Thoracic aorta (tissue), 2 donors: ENCODE measurements at places on chromosomes 6 and 20. TPM values are rescaled to one million over a fixed set of nuclear protein-coding genes. Genes with fewer than 3 reads are reported as not detected.

- no peak for DNase-seq
Measured at GRCh38 chr6:96899019-96899418, 1.3 kb upstream of the NDUFAF4 start.

DNA sequence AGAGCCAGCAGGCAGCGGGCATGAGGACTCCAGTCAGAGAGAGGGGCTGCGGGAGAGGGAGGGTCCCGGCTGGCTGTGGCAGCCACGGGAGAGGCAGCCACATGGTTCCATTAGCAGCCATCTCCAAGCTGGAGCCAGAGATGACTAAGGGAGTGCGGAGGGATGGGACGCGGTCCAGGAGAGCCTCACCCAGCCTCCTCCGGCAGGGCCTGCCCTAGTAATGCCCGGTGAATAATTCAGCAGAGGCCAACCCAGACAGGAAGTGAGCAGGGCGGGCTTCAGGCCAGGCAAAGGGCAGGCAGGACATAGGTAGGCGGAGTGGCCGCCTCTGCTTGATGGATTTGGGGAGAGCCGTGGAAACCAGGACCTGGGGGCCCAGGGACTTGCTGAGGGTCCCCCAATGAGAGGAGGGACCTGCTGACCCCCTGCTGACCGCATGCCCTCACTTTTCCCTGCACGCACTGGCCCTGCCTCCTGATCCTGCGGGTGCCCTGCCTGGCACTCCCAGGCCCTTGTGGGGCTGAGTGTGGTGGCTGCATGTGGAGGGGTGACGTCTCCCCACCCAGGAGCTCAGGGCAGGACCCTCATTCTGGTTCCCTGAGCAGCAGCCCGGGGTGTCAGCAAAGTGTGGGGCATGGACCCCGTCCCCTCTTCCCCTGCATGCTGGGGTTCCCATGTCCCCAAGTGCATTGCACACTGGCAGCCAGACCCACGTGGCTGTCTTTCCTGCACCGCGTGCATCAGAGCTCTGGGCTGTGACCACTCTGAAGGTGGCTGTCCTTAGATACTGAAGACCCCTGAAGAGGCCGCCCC, 51.8 kb upstream of the SLCO4A1 start:
- no peak for DNase-seq

DNA sequence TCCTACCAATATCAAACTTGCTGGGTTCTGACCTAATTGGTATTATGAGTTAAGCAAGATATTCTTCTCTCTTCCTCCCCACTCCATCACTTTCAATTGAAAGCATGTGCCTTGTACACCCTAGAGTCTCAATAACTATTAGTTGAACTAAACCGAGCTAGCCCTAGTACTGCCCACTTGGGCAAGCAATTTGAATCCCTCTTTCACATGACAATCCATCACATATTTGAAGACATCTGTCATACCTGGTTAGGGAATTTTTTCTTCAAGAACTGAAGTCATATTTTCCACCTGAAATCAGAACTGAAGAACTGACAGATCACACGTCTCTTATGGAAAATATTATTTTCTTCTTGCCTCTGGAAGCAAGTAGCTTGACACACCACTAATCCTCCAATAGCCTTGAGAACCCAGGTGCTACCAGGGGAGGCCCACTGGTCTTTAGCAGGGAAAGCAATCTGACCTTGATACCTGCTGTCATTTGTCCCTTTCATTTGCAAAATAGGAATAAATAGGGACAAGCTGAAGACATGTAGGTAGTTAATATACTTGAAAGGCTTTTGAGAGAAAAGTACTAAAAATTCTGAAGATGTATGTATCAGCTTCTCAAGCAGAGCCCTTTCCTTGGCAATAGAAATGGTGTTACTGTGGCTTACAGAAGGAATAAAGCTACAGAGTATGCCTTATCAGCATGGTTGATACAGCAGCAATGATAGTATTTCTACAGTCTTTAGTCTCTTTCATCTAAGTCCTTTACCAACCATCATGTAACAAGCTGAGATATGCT, 71.4 kb downstream of the GJA10 start:
- DNase-seq: no peak

The RIPOR2 gene
- total RNA-seq: 9.9 TPM

- DNase-seq: no peak
Measured at GRCh38 chr20:44572551-44573500, 9.6 kb upstream of the PKIG start.

DNA sequence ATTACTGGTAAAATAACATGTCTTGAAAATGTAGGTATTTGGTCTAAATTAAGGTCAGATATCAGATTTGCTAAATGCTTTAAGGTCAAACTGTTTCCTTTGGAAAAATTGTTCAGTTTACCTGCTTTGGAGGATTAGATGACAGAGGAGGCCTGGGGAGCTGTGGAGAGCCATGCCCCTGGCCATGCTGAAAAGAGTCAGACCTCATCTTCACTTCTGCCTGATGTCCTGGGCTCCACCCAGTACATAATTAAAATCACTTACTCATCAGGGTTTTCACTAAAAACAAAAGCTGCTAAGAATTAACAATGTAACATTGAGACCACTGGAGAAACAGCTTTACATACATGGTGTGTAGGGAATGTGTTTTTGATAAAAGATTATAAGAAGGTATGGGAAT, 60.8 kb upstream of the UNC93A start:
- no peak for DNase-seq

GRCh38 chr6:3296537-3296936, 37.8 kb downstream of the PSMG4 start:
- DNase-seq: no peak

The NHLRC1 gene
- total RNA-seq: 0.85 TPM

DNA sequence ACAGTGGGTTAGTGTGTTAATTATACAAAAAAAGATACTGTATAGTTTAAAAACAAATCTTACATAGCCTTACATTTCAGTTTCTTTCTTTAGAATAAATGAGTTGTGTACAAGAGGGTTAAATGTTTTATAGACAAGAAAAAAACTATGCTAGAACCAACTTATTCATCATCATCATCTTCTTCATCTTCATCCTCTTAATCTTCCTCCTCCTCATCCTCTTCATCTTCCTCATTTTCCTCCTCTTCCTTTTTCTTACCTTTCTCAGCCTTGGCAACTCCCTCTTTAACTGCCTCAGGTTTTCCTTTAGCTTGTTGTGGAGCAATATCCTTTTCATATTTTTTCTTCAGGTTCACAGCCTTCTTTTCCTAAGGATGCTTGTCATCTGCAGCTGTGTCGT, 53.7 kb downstream of the RPS12 start:
- no peak for DNase-seq

- DNase-seq: no peak
Measured at GRCh38 chr6:14861491-14861943, 384.4 kb upstream of the JARID2 start.

The NKX2-4 gene
- not detected for total RNA-seq

The RSPO4 gene
- total RNA-seq: not detected

DNA sequence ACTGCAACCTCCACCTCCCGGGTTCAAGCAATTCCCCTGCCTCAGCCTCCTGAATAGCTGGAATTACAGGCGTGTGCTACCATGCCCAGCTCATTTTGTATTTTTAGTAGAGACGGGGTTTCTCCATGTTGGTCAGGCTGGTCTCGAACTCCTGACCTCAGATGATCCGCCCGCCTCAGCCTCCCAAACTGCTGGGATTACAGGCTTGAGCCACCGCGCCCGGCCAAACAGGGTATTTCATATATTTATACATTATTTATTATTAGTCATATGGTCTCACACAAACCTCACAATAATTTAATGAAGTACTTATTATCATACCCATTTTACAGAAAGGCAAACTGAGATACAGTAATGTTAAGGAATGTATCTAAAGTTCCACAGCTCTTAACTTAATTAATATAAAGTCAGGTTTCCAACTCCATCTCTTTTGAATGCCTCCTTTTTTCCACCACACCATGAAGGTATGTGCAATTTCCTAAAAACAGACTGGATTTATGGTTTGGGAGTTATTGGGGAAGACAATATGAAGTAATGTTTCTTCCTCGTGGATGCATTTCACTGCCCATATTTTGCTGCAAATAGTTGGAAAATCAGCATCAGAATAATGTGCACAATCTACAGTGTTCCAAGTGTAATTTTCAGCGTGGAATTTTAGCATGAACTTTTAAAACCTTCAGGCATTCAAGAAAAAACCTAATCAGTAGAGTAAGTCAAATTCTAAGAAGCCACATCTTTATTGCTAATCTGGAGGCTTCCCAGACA, 65.7 kb downstream of the ZMYND8 start:
- no peak for DNase-seq

The VAPB gene
- total RNA-seq: 32.8 TPM

DNA sequence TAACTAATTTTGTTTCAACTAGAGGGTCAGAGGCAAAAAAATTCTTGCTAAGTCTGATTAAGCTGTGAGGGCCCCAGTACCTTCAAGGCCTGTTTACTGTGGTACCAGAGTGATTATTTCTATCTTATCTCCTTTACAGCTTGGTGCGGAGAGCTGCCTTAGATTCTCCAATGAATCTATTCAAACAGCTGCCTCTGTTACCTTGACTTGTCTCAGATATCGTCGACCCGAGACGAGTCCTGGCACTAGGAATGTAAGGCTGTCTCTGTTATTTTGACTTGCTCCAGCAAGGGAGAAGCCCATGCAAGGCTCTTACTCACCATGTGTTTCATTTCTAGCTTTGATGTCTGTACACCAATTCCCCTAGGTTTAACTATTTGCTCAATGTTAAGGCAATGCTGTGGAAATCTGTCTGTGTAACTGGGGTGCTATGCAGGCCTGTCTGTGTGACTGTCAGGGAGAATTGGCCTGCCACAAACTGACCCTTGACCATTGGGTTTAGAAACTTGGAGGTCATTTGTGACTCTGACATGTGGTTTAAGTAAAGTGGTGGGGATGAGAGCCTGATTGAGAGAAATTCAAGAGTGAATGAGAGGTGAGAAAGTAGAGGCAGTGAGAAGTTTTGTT, 10.4 kb upstream of the FKBPL start:
- no peak for DNase-seq

- DNase-seq: no peak
Measured at GRCh38 chr6:77965449-77965848, 312.6 kb downstream of the MEI4 start.

GRCh38 chr6:114055349-114055748, 84.4 kb upstream of the HDAC2 start:
- no peak for DNase-seq

The SPTLC3 gene
- 4.5 TPM for total RNA-seq

DNA sequence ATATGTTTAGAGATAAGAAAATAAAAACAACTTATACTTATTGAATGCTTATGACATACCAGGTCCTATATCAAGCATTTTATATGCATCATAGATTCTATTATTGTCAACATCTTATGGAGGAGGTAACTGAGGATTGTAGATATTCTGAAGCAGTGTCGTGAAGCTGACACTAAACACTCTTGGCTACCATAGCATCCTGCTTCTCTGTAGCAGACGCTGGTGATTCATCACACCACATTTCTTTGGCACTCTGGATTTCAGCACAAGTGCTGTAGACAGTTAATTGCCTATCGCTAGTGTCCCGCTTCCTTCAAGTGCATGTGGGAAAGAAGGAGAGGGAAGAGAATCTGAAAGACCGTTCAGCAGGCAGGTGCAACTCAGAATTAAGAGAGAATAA, 317.1 kb downstream of the PLCB1 start:
- DNase-seq: no peak

- no peak for DNase-seq
Measured at GRCh38 chr20:58310291-58310782, 822 bp downstream of the RAB22A start.

The F13A1 gene
- total RNA-seq: 228 TPM

GRCh38 chr6:74402781-74403180, 706.8 kb downstream of the CD109 start:
- no peak for DNase-seq

DNA sequence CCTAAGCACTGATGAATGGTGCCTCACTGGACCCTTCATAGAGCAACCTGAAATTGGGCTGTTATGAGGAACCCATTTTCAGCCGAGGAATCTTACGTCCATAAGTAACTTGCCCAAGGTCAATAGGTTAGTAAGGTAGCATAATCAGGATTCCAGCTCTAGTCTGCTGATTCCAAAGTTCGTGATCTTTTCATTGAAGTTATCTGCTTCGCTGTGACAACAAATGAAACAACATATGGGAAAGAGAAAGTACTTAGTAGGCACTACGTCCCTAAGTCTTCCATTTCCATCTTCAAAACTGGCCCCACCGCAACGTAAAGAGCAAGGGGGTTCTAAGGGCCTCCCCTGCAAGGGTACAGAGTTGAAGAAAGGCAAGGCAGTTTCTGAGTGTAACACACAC, 49.5 kb downstream of the MYLIP start:
- no peak for DNase-seq

GRCh38 chr20:15836634-15837033, 736.6 kb downstream of the KIF16B start:
- no peak for DNase-seq

The FITM2 gene
- 8.7 TPM for total RNA-seq

The RRBP1 gene
- total RNA-seq: 163 TPM

GRCh38 chr20:64189530-64189966, 25.3 kb downstream of the MYT1 start:
- no peak for DNase-seq

DNA sequence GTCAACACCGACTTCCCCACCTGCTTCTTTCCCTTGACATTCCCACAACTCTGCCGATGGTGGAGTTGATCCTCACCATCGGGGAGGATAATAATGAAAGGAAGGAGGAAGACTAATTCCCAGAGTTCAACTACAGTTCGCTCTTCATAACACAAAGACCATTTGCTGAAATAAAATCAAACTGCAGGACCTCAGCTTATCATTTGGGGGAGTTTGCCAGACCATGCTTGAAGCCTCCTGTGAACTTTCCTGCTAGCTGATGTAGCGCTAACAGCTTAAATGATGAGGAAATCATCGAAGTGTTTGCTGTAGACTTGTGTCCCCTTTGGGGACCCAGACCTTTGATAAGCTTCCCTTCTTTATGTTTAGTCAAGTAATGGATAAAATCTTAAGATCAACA, 26.2 kb downstream of the PROKR2 start:
- DNase-seq: no peak

DNA sequence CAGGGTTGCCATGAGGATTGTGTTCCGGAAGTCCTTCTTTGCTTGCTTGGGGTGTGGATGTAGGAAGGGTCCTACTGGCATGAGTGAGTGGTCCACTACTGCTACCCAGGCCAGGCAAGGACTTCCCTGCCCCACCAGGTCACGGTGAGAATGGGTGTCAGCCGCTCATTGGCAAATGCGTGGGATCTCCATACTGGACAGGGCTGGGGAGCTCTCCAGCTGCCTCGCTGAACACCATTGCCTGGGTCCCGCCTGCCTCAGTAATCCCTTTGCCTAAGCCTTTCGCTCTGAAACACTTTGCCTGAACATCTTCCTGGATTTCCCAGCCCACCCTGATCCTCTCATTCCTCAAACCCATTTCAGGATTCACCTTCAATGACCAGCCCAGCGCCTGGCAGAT, 59.5 kb downstream of the CTCFL start:
- DNase-seq: no peak

GRCh38 chr6:149335924-149336608, 18.6 kb downstream of the TAB2 start:
- no peak for DNase-seq
